Right lobe of liver (tissue), 6 donors: ENCODE measurements at places on chromosomes 12 and 14. TPM values are rescaled to one million over a fixed set of nuclear protein-coding genes. Genes with fewer than 3 reads are reported as not detected.

SLC25A47 gene
- 374 TPM for total RNA-seq

MUCL1 gene
- not detected for total RNA-seq

SIRT4 gene
- 0.56 TPM for total RNA-seq

MTERF2 gene
- total RNA-seq = 13.9 TPM

TEX22 gene
- not detected for total RNA-seq

ZFYVE26 gene
- 11.5 TPM for total RNA-seq

GUCY2C gene
- total RNA-seq = not detected

FOXM1 gene
- 2.0 TPM for total RNA-seq

FIGNL2 gene
- 0.24 TPM for total RNA-seq

BEST3 gene
- total RNA-seq = not detected

RHOJ gene
- total RNA-seq = 6.0 TPM

CCND2 gene
- 1.4 TPM for total RNA-seq

TAS2R50 gene
- 1.7 TPM for total RNA-seq

IL26 gene
- not detected for total RNA-seq

SCN8A gene
- 3.0 TPM for total RNA-seq

IFNG gene
- not detected for total RNA-seq

ETFBKMT gene
- 2.5 TPM for total RNA-seq

CAND1 gene
- total RNA-seq = 64.4 TPM

HPD gene
- 1,803 TPM for total RNA-seq

P2RX7 gene
- total RNA-seq = 3.1 TPM

TAOK3 gene
- 12.2 TPM for total RNA-seq

PLD4 gene
- total RNA-seq = not detected

TAS2R13 gene
- 0.97 TPM for total RNA-seq

DICER1 gene
- total RNA-seq = 31.8 TPM

ACOT6 gene
- 1.2 TPM for total RNA-seq

MAP1LC3B2 gene
- 0.59 TPM for total RNA-seq

LMNTD1 gene
- total RNA-seq = not detected

SARNP gene
- 19.1 TPM for total RNA-seq

PZP gene
- 158 TPM for total RNA-seq

PMEL gene
- 1.5 TPM for total RNA-seq

KRT75 gene
- not detected for total RNA-seq

OAS1 gene
- total RNA-seq = 19.2 TPM

SLC6A15 gene
- total RNA-seq = not detected

CIDEB gene
- 188 TPM for total RNA-seq

FRMD6 gene
- 4.2 TPM for total RNA-seq

WNT1 gene
- total RNA-seq = not detected

GRIN2B gene
- total RNA-seq = not detected

HSPB8 gene
- total RNA-seq = 1.2 TPM

SMIM41 gene
- not detected for total RNA-seq

NAB2 gene
- total RNA-seq = 6.1 TPM

YARS2 gene
- 14.6 TPM for total RNA-seq

CISTR gene
- total RNA-seq = not detected

BIN2 gene
- 2.3 TPM for total RNA-seq

GYS2 gene
- total RNA-seq = 44.4 TPM

KLRC2 gene
- 0.68 TPM for total RNA-seq

PDZRN4 gene
- 0.18 TPM for total RNA-seq

RAD51AP1 gene
- total RNA-seq = 1.8 TPM

DRAM1 gene
- 4.3 TPM for total RNA-seq
